ENCODE measurements at places on chromosomes 11 and 22. TPM values are rescaled to one million over a fixed set of nuclear protein-coding genes. Genes with fewer than 3 reads are reported as not detected.
A peak's percentile ranks its signal among the peaks of the same experiment; 100 is the strongest.

Gene RHOG
- 64.6 TPM for polyA plus RNA-seq

Gene CHRM1
- not detected for polyA plus RNA-seq

Gene CCDC34
- 3.9 TPM for polyA plus RNA-seq

Gene TH
- polyA plus RNA-seq, result not detected

Gene CECR2
- not detected for polyA plus RNA-seq

Gene CWF19L2
- polyA plus RNA-seq, result 4.7 TPM

Gene SULT4A1
- 0.07 TPM for polyA plus RNA-seq

Gene OR51B5
- polyA plus RNA-seq, result 0.56 TPM

Gene OR52H1
- not detected for polyA plus RNA-seq

Gene ARHGAP1
- 73.9 TPM for polyA plus RNA-seq

Gene VWCE
- polyA plus RNA-seq, result 1.7 TPM

Gene ZFPL1
- polyA plus RNA-seq, result 39.1 TPM

- no peak for DNase-seq
Observed at GRCh38 chr11:1792461-1792860, 28.7 kb upstream of the CTSD start.

GRCh38 chr11:41498726-41499125 is 39.3 kb upstream of the LRRC4C start:
- DNase-seq, result no peak

- DNase-seq, result no peak
Observed at GRCh38 chr11:12245091-12245490, 132.3 kb upstream of the PARVA start.

GRCh38 chr11:45918962-45919675 is 1.4 kb upstream of the PEX16 start:
- DNase-seq, result no peak

- no peak for DNase-seq
Observed at GRCh38 chr11:26037716-26038115, 294.2 kb upstream of the ANO3 start.

GRCh38 chr22:33909911-33910310 is 10.4 kb downstream of the LARGE1 start:
- no peak for DNase-seq

- DNase-seq, result no peak
Observed at GRCh38 chr22:48743601-48744282, 1083.9 kb downstream of the BRD1 start.

DNA sequence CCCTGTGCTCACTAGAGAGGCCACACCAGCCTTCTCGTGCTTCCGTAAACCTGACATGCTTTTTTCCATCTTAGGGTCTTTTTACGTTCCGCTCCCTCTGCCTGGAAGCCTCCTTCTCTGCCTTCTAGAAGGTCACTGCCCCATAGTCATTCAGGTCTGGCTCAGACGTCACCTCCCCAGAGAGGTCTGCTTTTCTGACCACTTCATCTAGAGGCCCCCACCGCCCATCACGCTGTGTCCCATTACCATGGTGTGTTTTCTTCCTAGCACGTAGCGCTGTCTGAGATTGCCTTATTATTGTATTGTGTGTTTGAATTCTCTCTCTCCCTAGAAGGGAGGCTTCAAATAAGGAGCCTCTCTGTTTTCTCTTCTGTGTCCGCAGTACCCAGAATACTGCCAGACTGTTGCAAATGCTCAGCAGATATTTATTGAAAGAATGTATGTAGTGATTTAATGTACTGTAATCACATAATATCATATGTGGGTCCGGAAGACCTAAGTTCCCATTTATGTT is 10.0 kb downstream of the TAB1 start:
- DNase-seq, result no peak

DNA sequence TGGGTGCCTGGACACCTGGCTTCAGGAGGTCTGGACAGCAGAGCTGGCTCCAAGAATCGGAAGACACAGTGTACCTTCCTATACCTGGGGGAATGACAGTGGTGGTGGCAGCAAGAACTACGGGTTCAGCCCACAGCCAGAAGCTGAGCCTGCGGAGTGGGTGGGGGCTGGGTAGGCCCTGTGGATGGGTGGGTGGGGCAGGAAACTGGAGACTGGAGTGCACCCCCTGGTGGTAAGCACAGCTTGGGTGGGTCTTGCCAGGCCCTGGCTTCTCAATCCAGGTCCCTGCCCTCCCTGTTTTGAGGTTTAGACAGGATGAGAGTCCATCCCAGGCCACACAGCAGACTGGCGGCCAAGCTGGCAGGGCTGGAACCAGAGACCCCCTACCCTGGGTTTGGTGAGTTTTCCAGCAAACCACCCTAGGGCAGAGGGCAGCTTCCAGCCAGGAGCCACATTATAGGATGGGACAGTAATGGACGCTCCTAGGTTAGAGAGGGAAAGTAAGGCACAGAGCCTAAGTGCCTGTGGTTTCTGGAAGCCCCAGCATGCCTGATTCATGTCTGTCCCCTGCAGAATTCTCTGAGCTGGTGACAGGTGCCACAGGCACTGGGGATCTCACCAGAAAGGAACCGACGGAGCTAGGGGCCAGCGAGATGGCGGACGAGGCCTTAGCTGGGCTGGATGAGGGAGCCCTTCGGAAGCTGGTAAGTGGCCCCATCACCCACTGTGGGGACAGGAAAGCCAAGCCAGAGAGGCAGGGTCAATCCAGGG is 1.7 kb downstream of the SMTN start:
- no peak for DNase-seq

DNA sequence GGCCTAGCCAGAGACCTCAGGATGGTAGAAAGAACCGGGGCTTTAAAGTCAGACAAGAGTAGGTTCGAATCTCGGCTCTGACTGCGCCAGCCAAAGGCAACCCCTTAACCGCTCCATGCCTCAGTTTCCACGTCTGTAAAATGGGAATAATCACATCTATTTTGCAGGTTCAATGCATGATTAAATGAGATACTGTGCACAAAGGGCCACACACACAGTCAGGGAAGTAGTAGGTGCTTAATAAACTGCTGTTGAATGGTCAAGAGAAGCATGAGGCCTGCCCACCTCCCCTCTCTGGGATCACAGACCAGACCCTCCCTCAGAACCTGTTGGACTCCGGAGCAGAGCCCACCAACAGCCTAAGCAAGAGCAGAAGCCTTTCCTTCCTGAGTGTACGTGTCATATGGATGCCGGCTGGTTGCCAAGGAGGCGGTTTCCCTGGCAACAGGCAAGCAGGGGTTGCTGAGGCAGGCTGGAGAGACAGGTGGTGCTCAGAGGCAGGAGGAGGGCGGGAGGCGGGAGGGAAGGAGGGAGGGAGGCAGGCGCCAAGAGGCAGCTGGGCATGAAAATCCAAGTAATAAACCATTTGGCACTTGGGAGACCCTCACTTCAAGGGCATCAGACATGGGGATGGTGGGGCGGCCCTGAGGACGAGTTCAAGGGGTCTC is 43.9 kb downstream of the NFAM1 start:
- no peak for DNase-seq

- no peak for DNase-seq
Observed at GRCh38 chr11:13767471-13767870, 99.0 kb downstream of the FAR1 start.

DNA sequence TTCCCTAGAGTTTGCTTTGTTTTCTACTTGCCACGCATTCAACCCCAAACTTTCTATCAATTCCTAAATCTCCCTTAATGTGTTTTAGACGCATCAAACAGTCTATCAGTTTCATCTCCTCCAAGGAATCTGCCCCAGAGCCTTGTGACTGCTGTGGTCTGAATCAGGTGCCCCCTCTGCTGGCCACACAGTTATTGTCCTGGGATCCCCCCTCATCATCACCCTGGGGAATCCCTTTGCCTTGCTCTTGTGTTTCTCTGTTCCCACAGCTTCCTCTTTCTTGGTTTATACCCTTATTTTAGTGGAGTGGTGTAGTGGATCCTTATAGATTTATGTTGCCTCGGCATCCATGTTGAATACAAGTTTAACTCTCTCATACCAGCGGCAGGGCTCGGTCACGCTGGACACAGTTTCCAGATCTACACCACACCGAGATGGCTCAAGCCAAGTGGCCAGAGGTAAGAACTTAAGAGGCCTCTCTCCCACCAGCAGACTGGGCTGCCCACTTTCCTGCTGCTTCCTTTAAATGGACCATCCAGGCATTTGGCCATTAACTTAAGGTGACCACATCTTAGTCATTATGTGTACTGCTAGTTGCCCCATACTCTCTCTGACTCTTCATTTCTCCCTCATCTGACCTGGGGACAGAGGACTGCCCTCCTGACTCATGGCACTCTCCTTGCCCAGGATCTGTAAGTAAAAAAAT is 8.2 kb downstream of the UPB1 start:
- DNase-seq, result no peak

DNA sequence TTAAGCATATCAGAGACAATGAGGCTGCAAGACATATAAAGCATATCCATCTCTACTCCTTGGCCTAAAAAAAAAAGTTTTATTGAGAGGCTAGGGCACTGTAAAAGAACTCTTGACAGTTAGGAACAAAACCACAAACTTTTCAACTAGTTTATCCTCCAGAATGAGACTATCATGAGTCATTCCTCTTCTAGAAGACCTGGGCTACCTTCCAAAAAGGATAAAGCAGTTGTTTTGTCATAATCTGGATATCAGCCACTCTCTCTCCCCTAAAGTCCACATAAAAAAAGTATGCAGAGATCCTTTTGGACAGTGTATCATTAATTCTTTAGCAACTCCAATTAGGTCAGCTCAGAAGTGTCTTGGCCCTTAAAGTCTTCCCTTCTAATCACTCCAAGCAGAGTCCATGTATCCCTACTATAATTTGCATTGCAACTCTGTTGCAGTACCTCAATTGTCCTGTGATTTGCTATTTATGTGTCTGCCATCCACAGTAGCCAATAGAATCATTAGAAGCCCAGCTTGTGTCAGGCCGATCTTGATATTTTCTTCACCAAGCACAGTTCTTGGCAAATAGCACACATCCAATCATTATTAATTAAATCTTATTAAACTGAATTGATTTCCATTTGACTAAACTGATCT is 10.4 kb downstream of the OR51T1 start:
- peak; percentile 77 for DNase-seq

DNA sequence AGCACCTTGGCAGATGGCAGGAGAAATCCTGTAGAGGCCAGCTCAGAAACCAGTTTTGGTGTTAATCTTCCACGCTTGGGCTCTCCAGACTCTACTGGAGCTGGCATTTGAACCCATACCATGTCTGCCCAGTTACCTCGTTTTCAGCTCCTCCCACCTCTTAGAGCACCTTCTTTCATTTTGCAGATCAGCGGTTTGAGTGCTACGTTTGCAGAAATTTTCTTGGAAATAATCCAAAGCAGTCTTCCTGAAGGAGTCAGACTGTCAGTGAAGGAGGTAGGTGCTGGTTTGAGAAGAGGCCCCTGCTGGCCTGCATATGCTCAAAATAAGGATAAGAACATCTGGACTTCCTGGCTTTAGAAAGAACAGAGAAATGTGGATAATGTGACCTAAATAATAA is 13.7 kb downstream of the COA4 start:
- DNase-seq, result no peak

DNA sequence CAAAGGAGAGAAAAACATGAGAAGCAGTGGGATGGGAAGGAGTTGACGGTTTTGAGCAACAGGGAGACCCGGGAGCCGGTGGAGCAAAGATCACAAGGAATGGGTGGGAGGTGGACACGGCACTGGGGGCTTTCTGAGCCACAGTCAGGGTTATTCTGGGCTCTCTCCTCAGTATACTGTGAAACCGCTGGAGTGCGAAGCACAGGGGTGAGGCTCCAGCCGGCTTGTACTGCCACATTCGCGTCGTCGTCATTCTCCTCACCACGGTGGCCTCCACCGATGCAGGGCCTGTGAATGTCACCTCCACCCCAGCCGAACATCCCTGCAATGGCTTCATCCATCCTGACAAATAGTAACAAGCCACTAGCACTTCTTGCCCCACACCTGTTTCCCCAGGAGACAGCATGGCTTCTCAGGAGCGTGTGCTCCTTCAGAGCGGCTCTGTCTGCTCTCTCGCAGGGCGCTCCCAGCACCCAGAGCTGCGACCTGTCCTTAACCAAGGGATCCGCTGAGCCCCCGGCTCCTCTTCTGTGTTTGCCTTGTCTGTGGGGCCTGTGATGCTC is 1165.3 kb downstream of the TBC1D22A start:
- DNase-seq, result no peak

GRCh38 chr11:20046416-20046815 is 113.9 kb downstream of the DBX1 start:
- DNase-seq, result no peak
